ENCODE measurements at places on chromosomes 7 and 10. TPM values are rescaled to one million over a fixed set of nuclear protein-coding genes. Genes with fewer than 3 reads are reported as not detected.

AGR3 gene
- total RNA-seq: not detected

DIP2C gene
- 0.22 TPM for total RNA-seq

DNA sequence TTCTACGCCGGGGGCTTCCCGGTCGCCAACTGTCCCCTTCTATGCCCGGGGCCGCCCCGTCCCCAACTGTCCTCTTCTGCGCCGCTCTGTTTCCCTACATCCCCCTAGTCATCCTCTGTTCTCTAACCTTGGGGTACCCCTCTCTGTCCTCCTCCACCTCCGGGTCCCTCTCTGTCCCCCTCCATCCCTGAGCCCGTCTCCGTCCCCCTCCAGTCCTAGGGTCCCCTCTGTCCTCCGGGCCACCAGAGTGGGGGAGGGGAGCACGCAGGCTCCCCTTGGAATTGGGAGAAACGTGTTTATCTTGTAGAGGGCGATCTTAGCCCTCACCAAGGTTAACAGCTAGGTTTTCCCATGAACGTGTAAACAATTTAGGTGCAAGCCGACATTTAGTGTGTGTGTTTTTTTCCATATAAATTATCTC, 852 bp upstream of the KLF6 start:
- DNase-seq: peak; percentile 29

GRCh38 chr7:36048141-36048901, 104.7 kb upstream of the EEPD1 start:
- DNase-seq: no peak

DNA sequence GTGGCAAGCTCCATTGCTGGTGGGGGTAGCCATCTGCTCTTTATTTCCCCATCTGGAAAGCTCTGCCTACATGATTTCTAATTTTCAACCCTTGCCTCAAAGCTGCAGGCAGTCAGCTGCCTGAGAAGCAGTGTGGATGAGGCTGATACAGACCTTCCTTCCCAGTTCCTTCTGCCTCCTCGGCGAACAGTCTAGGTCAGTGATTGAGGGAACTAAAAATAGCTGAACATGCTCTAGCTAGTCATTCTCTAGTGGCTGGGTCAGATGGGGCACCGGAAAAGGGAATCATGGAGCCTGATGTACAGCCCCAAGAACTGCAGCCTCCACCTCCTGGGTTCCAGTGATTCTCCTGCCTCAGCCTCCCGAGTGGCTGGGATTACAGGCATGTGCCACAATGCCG, 48.7 kb downstream of the NAMPT start:
- DNase-seq: no peak

CCDC172 gene
- not detected for total RNA-seq

GRCh38 chr10:91389636-91390512, 20.3 kb upstream of the HECTD2 start:
- DNase-seq: no peak

DNA sequence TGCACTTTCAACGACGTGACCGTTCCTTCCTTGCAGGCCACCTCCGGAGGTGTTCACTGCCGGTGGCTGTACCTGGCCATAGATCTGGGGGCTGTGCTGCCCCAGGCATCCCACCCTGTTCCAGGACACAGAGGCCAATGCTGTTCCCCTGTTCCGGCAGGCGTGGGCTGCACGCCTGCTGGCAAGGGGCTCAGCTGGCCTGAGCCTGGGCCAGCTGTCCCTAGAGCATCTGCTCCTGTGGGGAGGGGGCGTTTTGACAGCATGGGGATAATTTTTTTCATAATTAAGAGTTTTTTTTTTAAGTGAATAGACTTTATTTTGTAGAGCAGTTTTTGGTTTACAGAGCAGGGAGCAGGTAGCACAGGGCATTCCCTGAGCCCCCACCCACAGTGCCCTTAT, 28.8 kb downstream of the PWWP2B start:
- DNase-seq: no peak

GRCh38 chr7:42832667-42833066, 79.2 kb downstream of the C7orf25 start:
- no peak for DNase-seq

MMRN2 gene
- not detected for total RNA-seq

GRCh38 chr7:128742206-128742605, 3.0 kb downstream of the CALU start:
- DNase-seq: no peak

DNA sequence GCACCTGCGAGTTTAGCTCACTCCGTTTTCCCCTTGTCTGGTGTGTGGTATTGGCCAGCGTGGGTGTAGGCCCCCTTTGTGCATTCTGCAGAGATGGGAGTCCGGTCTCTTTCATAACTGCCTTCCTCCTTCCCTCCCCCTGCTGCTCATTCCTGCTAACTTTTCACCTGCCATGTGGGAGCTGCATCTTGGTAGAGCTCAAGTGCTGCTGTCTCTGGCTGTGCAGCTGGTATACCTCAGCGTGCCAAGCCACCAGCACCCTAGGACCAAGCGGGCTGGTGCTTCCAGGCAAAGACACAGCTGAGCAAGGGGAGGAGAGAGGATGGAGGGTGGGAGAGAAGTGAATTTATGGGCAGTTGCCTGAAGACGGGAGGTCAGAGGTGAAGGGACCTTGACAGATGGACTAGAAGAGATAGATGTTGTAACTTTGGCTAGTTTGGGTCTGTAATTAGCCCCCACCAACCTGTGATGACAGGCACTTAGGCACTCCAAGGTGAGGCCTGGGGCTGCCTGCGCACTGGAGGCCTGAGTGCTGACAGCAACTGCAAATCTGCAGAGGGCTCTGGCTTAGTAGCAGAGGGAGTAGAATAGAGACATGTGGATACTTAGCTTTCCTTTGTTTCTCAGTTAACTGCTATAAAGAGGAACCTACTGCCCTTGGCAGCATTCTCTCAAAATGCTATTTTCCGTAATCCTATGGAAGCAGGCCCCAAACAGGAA, 148.8 kb upstream of the AGK start:
- no peak for DNase-seq

DNA sequence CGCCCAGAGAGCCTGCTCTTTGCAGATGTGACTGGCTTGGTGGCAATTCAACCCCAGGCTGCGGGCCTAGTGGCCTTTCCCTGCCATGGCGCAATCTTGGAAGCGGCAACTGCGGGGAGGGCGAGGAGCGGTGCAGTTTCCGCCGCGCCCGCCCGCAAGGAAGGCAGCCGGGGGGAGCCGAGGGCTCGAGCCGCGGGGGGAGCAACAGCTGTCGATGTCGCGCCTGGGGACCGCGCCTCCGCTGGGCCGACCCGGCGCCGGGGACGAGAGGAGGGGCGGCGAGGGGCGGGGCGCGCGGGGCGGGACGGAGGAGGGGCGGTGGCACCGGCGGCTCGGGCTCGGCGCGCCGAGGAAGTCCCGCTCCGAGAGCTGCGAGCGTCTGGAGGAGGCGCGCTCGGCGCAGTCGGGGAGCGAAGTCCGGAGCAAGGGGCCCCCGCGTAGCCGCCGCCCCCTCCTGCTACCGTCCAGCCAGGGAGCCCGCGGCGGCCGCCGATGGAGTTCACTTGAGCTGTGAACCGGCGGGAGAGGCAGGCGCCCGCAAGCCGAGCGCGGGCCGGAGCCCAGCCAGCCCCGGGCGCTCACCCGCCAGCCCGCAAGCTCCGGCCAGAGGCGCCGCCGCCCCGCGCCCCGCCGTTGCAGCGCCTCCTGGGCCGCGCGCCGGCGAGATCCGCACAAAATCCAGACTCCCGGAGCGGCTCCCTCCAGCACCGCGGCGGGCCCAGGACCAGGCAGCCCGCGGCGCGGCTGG, 438.1 kb upstream of the GALNT17 start:
- DNase-seq: peak; percentile 43

GRCh38 chr10:132489053-132489703, 48.4 kb upstream of the INPP5A start:
- no peak for DNase-seq

PRSS37 gene
- not detected for total RNA-seq

EBF3 gene
- not detected for total RNA-seq

GRCh38 chr10:87635498-87636312, 24.0 kb upstream of the PAPSS2 start:
- peak; percentile 25 for DNase-seq

DNA sequence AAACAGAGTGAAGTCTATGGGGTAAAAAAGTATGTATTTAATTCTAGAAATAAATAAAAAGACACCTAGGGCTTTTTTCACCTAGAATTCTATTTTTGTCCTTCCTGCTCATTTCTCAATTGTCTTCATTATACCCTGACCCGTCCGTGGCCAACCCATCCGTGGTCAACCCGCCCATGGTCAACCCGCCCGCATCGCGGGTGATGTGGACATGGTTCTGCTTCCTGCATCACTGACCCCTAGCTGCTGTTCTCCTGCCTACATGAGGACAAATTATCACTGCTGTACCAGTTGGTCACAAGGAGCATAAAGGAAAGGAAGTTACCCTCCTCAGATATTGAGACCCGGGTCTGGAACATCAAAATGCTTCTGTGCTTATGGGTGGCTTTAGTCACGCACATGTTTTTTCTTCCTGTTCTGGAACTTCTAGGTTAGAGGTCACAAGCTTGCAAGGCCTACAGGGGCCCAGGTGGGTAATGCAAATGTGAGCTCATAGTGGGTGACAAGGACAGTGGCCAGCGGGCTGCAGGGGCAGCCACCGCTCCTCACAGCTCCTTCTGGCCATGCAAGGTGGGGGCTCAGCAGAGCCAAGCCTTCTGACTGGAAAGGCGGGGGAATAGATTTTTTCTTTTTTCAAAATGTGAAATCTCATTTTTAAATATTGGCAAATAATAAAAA, 15.5 kb downstream of the CAMK2G start:
- DNase-seq: no peak

NYAP1 gene
- total RNA-seq: 0.34 TPM

DNA sequence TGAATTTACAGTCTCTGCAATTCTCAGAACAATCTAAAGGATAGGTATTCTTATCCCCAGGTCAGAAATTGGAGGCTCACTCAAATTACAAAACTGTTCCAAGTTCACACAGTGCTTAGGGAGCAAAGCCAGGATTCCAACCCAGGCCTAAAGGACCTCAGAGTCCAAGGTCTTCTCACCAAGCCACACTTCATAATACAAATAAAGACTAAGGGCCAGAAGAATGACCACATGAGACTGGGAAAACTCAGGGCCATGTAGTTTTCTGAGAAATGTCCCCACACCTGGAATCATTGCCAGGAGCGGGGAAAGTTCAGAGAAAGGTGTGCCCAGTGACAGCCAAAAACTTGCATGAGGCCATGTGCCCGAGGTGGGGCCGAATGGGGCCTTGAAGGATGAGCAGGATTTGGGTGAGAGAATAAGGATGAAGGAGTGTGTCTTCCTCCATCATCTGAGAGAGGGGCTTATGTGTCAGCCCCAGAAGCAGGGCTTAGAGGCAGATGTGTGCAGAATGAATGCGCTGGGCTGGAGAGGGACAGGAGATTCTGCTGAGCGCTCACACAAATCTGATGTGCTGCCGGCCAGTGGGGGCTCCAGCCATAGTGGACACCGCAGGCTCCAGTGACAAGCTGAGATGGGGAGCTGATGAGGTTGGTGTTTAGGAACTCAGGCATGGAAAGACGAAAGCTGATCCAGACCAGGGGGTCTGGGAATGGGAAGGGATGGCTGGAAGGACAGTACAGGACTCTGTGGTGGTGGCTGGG, 35.9 kb downstream of the BLNK start:
- no peak for DNase-seq

BBIP1 gene
- 37.1 TPM for total RNA-seq

GPR158 gene
- not detected for total RNA-seq

- DNase-seq: no peak
Observed at GRCh38 chr10:1037098-1037497, 11.4 kb upstream of the IDI2 start.

MALRD1 gene
- total RNA-seq: 0.56 TPM

PLAC9 gene
- total RNA-seq: not detected

CABCOCO1 gene
- total RNA-seq: not detected

- DNase-seq: no peak
Observed at GRCh38 chr10:132443983-132444876, 47.2 kb downstream of the PWWP2B start.

DNA sequence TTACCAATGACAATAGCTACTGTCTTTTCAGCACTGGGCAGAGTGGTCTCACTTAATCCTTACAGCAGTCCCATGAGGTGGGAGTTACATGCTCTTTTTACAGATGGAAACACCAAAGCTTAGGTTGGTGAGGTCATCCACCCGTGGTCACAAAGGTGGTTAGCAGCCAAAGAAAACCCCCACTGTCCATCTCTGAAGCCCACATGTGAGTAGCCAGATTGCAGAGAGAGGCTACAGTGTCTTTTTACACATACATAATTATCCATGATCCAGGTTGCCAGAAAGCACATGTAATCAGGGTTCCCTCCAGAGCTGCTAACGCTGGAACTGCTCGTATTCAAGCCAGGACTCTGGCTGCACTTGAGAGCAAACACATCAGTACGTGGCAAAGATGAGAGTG, 24.6 kb upstream of the ANKRD2 start:
- DNase-seq: no peak

NPY4R2 gene
- not detected for total RNA-seq

DNA sequence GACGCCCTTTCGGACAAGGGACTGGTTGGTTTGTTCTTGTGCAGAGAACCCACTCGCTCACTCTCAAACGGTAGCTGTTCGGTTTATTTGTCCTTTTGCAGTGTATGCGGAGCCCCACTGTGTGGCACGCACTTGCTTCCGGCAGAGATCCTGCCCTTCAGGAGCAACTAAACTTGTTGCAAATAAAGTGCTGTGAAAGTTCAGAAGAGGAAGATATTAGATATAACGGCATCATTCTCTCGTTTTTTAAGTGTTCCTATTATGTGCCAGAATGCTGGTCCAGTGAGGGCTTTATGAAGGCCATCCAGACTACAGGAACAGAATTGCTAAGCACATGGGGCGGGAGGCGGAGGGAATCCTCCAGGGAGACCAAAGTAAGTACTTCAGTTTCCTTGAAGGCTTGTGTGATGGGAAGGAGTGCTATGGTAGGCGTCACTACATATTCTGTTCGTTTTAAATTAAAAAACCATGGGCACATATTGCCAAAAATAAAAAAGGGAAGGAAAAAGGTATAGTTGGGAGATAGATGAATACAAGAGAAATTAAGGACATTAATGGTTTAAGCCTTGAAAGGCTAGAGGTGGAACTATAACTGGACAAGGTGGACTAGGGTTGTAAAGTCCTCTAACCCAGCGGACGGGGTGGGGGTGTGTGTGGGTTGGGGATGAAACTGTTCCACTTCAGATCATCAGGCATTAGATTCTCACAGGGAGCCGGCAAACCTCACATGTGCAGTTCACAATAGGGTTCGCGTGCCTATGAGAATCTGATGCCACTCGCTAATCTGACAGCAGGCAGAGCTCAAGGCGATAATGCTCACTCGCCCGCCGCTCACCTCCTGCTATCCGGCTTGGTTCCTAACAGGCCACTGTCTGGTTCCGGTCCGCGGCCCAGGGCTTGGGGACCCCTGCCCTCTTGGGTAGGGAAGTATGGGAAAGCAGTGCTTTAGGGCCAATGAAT, 704 bp upstream of the ERLIN1 start:
- DNase-seq: peak; percentile 12
